Stimulated activated CD4-positive, alpha-beta T cell treated with anti-CD3 and anti-CD28 coated beads, Interleukin-15, amount 100 ng/mL, for 48 hours (primary cell): ENCODE measurements at places on chromosomes 1 and 21.
A peak's percentile ranks its signal among the peaks of the same experiment; 100 is the strongest.

DNA sequence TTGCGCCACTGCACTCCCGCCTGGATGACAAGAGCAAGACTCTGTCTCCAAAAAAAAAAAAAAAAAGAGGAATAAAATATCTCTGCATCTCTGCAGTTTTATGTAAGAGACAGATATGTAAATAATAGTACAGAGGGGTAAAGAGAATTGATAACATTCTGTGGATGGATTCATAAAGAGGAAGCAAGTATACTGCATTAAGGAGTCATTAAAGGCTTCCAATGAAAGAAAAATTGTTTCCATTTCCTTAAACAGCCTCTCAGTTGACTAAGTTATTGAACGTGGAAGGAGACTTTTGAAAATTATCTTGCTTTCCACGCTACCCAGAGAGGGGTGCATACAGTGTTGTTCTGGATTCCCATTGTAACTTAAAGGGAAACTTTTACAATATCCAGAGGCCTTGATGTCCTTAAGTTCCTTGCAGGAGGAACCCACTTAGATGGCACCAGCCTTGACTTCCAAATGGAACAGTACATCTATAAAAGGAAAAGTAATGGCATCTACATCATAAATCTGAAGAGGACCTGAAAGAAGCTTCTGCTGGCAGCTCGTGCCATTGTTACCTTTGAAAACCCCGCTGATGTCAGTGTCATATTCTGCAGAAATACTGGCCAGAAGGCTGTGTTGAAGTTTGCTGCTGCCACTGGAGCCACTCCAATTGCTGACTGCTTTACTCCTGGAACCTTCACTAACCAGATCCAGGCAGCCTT is 13.8 kb downstream of the CEP350 start:
- no peak for DNase-seq

DNA sequence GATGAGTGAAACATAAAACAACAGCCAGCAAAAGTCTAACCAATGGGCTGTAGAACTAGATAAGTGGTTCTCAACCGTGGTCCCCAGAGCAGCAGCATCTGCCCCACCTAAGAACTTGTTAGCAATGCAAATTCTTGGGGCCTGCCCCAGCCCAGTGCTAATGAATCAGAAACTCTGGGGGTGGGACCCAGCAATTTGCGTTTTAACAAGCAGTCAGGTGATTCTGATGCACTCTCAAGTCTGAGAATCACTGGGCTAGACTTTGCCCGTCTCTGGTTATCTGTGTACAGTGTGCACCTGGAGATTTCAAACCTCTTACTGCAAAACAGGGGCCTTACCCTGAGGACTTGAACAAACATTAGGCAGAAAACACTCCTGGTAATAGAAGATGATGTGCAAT is 66.5 kb downstream of the PLXNA2 start:
- no peak for DNase-seq

- DNase-seq = no peak
Observed at GRCh38 chr1:84492726-84493125, 13.5 kb upstream of the SPATA1 start.

- no peak for DNase-seq
Observed at GRCh38 chr1:227315629-227316346, 2.5 kb downstream of the CDC42BPA start.

DNA sequence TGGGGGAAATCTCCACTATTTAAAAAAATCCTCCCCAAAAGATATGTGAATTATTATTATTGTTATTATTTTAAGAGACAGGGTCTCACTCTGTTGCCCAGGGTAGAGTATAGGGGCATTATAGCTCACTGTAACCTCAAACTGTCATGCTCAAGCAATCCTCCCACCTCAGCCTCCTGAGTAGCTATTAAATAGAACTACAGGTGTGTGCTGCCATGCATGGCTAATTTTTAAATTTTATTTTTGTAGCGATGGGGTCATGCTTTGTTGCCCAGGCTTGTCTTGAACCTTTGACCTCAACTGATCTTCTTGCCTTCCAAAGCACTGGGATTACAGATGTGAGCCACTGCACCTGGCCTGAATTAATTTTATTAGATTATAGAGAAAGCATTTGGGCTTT is 116.8 kb downstream of the RABGAP1L start:
- no peak for DNase-seq

GRCh38 chr1:27403065-27403726 is 10.8 kb downstream of the GPR3 start:
- no peak for DNase-seq

GRCh38 chr1:165753934-165754333 is 14.7 kb downstream of the TMCO1 start:
- no peak for DNase-seq

GRCh38 chr1:178337091-178337706 is 159.6 kb downstream of the CLEC20A start:
- no peak for DNase-seq

- DNase-seq = no peak
Observed at GRCh38 chr1:68010090-68010489, 40.3 kb downstream of the DIRAS3 start.

DNA sequence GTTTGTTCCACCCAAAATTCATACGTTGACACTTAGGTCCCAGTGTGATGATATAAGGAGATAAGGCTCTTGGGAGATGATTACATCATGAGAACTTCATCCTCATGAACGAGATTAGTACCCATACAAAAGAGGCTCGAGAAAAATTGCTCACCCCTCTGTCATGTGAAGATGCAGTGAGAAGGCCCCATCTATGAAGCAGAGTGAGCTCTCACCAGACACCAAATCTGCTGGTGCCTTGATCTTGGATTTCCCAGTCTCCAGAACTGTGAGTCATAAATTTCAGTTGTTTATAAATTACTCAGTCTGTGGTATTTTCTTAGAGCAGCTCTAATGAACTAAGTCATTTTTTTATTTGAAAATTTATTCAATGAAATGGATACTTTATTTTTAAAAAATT is 42.6 kb upstream of the USP25 start:
- DNase-seq = no peak

DNA sequence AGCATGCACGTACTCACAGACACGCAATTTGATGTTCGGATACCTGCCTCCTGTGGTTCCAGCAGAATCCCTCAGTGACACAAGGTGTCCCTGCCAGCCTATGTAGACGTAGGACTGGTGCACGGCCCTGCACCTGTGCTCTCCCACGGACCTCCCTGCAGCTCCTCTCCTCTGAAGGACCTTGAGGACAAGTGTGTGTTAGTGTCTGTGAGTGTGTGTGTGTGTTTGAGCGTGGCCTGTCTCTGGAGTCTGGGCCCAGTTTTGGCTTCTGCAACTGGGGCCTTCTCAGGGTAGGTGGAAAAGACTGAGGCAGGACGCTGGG is 22.5 kb upstream of the DMBX1 start:
- DNase-seq = no peak

DNA sequence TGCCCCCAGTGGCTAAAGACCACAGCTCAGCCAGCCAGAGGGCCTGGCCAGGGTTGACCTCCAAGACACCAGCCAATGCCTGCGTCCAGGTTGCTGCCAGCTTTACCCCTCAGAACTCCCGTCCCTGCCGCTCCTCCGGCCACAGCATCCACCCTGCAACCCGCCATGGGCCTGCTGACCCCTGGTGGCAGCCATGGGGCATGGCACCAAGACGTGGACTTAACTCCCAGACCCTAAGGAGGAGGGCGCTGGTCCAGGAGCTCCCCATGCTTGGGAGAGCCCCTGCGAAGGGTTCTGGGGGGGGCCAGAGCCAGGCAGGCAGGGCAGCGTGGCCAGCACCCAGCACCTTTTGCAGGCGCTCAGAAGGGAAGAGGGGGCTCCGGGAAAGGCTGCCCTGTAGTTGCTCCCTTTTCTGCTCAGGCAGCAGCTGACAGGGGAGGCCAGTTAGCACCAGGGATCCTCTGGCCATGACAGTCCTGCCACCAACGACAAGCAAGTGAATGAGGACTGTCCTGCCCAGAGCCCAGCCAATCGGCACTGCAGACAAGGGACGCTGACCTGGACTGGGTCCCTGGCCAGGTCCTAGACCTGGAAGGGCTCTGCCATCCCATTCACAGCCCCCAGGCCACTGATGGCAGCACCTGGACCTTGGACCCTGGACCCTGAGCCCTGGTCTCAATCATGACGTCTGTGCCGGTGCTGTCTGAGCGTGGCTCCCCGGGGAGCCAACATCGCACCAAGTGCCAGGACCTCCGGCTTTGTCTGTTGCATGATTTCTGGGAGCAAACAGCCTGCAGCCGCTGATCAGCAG is 246.2 kb downstream of the NPHP4 start:
- DNase-seq = peak; percentile 56

GRCh38 chr1:82979593-82980236 is 1019.2 kb downstream of the TTLL7 start:
- no peak for DNase-seq

DNA sequence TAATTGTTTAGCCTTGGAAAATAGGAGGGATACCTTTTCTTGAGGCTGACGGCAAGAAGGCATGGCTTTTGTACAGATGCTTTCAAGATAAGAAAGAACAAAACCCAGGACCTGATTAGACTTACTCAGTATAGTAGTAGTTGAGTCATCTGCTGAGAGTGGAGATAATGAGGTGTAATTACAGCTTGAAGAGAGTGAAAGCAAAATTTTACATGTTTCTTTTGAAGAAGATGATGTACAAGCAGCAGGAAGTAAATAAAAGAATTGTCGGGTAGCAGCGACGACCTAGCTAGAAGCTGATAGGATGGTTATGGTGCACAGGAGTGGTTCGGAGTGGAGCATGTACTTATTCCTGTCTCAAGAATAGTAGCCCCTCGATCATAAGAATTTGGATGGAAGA is 6.6 kb downstream of the ANGPTL1 start:
- no peak for DNase-seq

DNA sequence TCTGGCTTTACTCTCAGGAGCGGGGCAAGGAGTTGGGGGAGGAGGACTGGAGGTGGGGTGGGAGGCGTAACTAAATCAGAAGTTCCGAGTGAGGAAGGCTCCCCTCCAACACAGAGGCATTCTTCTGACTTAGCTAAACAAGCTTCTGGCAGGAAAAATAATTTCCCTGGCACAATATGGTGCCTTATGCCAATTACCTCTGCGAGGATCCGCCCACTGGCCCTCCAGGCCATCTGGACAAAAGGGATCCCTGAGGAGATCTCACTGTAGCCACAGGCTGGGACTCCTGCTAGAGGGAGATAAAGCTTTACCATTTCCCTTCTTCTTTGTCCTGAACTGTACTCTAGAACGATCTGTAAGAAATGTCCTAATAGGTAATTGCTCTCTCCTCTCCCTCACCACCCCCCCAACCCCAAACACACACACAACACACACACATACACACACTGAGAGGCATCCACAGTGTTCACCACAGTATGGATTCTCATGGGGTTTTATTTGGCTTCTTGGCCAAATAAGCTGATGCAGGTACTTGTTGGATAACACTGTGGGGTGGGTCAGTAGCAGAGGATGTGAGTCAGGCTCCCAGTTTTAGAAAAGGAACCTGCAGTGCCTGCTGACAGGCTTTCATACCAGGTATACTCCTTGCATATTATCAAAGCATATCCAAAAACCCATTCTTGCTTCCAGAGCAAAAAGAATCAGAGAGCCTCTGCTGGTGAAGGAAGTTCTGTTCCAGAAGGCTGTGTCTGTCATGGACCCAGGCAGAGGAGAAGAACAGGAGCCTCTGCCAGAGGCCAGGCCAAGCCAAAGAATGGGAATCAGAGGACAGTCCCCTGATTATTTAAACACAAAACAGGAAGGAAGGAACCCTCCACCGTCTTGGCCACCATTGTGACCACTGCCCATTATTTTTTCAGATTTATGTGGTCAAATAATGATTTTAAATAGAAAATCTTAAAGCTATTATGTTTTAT is 169.1 kb downstream of the C1orf21 start:
- DNase-seq = no peak

GRCh38 chr1:210367566-210367965 is 38.9 kb downstream of the HHAT start:
- DNase-seq = no peak

GRCh38 chr1:32580348-32581017 is 41.3 kb downstream of the ZBTB8A start:
- DNase-seq = no peak

GRCh38 chr1:10814976-10815857 is 18.8 kb upstream of the CASZ1 start:
- DNase-seq = no peak

GRCh38 chr1:151311589-151312331 is 15.5 kb downstream of the PI4KB start:
- DNase-seq = peak; percentile 88

DNA sequence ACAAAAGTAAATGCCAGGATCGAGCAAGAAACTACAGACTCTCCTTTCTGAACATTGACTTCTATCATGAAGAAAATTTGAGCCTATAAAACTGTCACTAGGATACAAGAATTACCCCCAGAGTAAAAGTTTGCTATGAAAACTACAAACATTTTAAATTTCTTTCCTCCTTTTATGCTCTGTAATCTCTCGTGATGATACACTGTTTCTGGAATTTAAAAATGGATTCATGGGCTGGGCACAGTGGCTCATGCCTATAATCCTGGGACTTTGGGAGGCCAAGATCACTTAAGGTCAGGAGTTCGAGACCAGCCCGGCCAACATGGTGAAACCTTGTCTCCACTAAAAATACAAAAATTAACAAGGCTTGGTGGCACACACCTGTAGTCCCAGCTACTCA is 181.3 kb downstream of the ZNF281 start:
- no peak for DNase-seq

- DNase-seq = no peak
Observed at GRCh38 chr1:60470246-60470645, 396.7 kb upstream of the C1orf87 start.

DNA sequence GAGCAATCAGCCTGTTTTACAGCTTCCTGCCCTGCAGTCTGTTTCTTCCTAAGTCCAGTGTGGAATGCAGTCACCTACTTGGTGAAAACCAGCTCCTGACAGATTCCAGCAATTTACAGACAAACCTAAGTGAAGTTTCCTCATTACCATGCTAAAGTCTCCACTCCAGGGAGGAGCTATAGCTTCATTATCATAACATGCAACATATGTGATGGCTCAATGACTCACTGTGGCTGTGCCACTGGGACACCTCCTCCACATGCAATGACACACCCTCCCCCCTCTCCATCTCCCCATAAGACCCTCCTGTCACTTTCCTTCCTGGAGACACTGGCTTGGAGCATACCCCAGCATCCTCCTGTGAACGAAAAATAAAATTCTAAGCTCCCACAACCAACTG is 125.2 kb downstream of the MAP3K21 start:
- DNase-seq = no peak

GRCh38 chr21:37445228-37445627 is 78.7 kb downstream of the DYRK1A start:
- no peak for DNase-seq

- no peak for DNase-seq
Observed at GRCh38 chr1:25556791-25557476, 13.5 kb downstream of the LDLRAP1 start.

- no peak for DNase-seq
Observed at GRCh38 chr1:202063093-202063492, 52.7 kb downstream of the ELF3 start.

GRCh38 chr21:37908691-37909090 is 7.6 kb downstream of the KCNJ6 start:
- no peak for DNase-seq

DNA sequence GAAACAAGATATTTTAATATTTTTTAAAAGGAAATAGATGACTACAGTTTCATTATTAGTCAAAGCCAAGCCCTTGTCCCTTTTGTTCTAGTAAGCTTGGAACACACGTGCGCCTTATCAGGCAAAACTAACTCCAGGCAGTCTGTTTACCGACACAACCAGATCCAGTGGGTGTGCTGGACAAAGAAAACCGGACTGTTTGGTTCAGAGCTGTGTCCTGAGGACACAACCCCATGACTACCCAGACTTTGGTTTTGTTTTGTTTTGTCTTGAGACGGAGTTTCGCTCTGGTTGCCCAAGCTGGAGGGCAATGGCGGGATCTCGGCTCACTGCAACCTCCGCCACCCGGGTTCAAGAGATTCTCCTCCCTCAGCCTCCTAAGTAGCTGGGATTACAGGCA is 13.9 kb upstream of the RHOU start:
- no peak for DNase-seq
